ENCODE measurements at places on chromosomes 4 and X.

DNA sequence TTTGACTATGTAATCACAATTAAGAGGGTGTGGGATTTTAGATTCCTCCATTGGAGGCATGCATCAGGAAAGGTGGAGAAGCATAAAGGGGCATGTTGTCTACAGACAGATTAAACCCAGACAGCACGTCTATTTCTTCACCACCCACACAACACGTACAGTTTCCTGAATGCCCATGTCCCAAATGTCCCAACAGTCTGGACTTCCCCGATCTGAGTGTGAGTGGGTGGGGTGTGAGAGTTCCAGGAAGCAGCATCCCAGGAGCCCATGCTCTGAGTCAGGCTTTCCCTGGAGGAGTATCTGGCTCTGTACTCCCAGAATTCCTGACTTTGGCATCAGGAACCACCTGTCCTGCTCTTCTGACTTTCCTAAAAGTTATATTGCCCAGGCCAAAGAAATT, 30.8 kb upstream of the NDP start:
- DNase-seq, result no peak

GRCh38 chrX:48472225-48472624, 2.2 kb upstream of the SLC38A5 start:
- DNase-seq, result no peak

- no peak for DNase-seq
Observed at GRCh38 chrX:135984791-135985156, 461 bp upstream of the SLC9A6 start.

- no peak for DNase-seq
Observed at GRCh38 chrX:14697451-14697850, 168.1 kb downstream of the GLRA2 start.

DNA sequence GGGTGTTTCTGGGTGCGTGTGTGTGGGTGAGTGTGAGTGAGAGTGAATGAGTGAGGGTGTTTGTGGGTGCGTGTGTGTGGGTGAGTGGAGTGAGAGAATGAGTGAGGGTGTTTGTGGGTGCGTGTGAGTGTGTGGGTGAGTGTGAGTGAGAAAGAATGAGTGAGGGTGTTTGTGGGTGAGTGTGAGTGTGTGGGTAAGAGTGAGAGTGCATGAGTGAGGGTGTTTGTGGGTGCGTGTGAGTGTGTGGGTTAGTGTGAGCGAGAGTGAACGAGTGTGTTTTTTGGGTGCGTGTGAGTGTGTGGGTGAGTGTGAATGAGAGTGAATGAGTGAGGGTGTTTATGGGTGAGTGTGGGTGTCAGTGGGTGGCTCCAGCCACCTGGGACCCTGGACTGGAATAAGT, 1676.1 kb upstream of the TENM3 start:
- DNase-seq, result no peak

GRCh38 chr4:155676430-155676825, 9.8 kb downstream of the GUCY1A1 start:
- DNase-seq, result no peak

GRCh38 chr4:61938250-61938846, 738.2 kb downstream of the ADGRL3 start:
- no peak for DNase-seq

DNA sequence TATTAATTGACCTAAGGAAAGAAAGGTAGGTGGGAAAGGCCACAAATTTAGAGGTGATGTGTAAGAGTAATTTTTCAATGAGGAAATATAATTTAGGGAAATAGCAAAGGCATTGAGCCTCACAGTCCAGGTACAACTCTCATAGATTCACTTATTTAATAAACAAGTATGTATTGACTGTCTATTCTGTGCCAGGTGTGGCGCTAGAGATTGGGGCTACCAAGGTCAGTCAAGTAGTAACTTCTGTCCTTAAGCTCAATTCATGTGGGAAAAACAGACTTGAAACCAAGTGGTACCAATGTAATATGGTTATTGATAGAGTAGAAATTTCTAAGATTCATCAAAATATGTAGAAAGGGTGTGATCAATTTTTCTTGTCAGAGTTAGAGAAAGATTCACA, 257.5 kb downstream of the C4orf33 start:
- DNase-seq, result no peak

GRCh38 chr4:36038491-36038890, 205.8 kb downstream of the ARAP2 start:
- DNase-seq, result no peak

GRCh38 chrX:94454606-94455005, 780.6 kb downstream of the FAM133A start:
- no peak for DNase-seq

DNA sequence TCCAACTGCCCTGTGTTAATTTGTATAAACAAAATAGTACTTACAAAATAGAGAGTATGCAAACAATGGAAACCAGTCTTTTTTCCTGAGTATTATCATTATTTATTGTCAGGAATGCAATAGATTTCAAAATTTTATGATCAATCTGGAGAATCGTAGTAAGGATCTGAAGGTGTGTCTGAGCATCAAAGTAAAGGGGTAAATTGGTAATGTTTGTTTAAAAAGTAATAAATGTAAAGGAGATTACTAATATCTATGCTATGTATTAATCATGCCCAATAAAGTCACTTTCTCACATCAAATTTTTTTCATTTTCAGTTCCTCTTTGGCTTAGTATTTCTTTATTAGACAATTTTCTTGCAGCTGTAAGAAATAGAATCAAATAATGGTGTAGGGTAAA, 1507.1 kb upstream of the PCDH7 start:
- DNase-seq, result no peak

DNA sequence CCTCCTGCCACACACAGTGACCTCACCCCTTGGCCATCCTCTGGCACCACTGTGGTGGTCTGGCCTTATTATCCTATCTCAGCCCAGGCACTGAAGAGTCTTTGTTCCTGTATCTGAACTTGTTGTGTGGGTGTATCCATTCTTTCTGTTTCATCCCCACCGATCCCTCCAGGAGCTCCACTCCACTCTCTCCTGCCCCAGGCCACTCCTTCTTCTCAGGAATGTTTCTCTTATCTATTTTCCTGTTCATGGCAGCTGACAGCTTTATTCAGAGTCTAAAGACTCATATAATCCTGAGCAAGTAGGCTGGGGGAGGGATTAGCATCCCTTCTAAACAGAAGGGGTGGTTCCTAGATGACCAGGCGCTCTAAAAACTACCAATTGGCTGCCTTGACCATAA, 150.0 kb downstream of the ANAPC10 start:
- DNase-seq, result no peak

DNA sequence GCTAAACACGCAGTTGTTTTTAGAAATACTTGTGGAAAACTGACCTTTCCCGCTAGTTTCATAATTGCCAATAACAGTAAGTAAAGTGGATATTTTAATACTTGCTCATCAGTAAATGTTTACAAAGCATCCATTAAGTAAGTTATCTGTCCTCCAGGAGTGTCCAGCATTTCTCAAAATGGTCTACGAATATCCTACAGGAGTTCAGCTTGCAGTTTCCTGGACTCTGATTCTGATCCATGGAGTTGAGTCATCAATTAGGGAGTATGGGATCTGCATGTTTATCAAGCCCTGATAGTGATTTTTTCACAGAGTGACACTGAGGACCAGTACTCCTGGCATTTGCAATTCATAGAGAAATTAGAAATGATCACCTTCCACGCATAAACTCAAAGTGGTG, 325.2 kb upstream of the AADAT start:
- DNase-seq, result no peak

GRCh38 chr4:159542296-159542695, 439.4 kb downstream of the RAPGEF2 start:
- DNase-seq, result no peak

DNA sequence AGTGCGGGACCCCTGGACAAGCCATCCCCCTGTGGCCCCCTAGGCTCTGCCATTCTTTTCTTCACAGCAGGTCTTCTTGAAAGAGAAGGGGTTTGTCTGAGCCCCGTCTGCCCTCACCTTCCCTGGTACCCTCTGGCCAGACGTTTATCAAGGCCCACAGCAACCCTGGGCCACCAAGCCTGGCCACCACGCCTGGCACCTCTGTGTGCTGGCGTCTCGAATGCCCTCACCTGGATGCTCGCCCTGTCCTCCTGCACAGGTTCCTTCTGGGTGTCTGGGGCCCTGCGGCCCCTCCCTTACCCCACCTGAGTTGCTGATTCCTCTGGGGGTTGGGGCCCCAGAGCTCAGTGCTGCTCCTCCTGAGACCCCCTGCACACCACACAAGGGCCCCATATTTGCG, 25.1 kb downstream of the ADRA2C start:
- no peak for DNase-seq

- DNase-seq, result no peak
Observed at GRCh38 chrX:16870862-16871815, 977 bp upstream of the RBBP7 start.

- DNase-seq, result no peak
Observed at GRCh38 chr4:1777822-1778641, 15.1 kb upstream of the FGFR3 start.

GRCh38 chr4:168715896-168716295, 219.0 kb downstream of the PALLD start:
- DNase-seq, result no peak
